ENCODE measurements at places on chromosomes 11 and 22.

DNA sequence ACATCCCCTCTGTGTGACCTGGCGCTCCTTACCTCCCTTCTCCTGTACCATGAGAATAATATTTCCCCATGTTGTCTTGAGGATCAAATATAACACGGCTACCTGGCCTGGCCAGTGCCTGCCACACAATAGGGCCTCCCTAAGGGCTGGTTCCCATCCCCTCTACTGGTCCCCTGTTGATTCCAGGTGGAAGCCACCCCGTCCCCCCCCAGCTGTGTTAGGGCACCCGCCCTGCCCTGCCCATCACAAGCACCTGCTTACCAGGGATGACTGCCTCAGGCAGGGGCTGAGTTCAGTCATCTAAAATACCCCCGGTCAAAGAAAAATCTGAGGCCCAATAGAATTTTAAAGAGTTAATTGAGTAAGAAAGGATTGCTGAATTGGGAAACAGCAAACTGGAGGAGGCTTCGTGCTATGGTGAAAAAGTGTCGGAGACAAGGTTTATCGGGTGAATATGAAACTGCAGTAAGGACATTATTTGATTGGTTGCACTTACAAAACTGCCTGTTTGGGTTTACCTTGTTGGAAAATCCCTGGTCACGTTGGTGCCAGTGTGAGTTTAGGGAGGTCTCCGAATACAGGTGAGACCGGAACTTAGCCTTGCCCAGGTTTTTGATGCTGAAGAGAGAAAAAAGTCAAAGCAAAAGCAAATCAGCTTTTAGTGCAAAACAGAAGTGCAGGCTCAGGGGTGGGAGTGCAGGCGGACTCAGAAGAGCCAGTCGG is 5.2 kb downstream of the APOL1 start:
- DNase-seq: no peak

DNA sequence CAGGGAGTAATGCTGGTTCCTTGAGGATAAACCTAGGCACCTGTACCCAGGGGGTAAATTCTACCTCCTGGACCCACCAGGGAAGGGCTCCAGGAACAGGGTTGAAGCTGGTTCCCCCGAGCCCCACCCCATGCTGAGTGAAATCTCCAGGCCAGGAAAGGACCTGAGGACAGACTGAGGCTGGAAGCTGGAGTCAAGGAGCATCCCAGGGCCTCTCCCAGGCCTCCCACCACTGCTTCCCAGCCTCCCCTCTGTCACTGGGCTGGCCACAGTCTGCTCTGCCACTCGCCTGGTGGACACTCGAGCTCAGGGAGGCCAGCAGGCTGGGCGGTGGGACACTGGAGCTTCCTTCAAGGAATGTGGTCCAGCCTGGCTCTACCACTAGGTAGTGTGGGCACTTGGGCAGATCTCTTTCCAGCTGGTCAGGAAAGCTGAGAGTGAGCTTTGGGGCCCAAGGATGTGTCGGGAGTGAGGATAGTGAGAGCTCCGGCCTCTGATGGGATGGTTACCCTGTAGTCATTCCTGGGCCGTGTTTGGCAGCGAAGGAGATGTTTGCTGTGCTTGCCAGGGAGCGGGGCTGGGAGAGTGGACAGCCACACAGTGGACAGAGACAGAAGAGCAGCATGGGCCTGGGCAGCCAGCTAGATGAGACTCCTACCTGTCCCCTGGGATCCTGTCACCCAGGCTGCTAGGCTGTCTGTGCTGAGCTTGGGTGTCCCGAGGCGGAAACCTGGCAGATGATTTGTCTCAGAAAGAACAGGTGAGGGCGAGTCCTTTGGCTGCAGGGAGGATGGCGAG is 3.4 kb downstream of the OVOL1 start:
- DNase-seq: no peak

GRCh38 chr11:46235777-46236688 is 41.4 kb upstream of the CREB3L1 start:
- no peak for DNase-seq

DNA sequence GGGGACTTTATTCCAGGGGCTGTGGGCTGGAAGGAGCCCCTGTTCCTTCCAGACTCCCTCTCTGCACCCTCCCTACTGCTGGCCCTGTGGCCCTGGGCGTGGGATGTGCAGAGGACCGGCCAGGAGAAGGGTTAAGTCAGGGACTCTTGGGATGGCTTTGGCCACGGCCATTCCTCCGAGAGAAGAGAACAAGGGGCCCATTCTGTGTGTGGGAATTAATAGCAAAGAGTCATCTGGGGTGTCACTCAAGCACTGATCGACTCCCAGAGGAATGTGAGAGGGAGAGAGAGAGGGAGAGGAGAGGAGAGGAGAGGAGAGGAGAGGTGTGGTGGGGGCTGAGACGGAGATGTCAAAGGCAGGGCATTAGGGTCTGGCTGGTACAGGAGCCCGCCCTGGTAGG is 14.2 kb upstream of the SOX10 start:
- DNase-seq: no peak

DNA sequence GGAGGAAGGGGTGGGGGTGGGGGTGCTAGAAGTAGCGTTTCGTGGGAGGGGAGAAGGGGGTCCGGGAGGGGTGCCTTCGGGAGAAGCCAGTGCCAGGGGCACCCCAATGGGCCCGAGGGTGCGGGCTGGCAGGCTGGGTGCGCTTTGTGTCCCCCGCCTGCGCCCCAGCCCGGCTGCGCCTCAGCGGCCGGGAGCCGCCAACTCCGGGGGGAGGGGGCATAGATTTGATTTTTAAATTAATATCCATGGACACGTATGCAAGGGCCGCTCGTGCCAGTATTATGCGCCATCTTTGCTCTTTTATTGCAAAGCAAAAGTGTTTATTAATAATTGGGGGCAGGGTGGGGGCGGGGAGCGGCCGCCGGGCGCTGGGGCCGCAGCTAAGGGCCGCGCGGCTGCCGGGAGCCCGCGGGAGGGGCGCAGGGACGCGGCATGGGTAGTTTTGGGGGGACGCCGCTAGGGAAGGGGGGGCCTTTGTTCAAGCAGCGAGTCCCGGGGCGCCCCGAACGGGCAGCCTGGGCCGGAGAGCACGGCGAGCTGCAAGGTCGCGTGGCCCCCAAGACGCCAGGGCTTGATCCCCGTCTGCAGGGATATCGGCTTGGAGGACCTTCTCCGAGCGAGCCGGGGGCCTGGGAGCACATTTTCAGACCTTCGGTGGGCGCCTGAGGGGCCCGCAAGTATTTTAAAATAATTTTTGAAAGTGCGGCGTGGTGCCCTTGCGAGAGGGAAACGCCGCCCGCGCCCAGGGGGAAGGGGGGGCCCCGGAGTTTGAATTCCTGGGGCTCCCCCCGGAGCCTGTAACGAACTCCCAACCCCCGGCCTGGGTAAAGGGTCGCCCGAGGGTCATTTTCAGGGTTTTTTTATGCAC is 959 bp downstream of the CCND1 start:
- no peak for DNase-seq

All from Jurkat, Clone E6-1 (cell line).